ENCODE measurements at places on chromosomes 1 and 21.

- no peak for DNase-seq
- no peak overlapping the region for H3K4me3 ChIP-seq
- H3K27me3 ChIP-seq: no peaks in the 10 kb centered on the region
- no peak overlapping the region for H3K27ac ChIP-seq
- H3K36me3 ChIP-seq: no peaks in the 10 kb centered on the region
These were observed 28.9 kb downstream of the FAF1 start for GRCh38 chr1:50930965-50931737.

GRCh38 chr1:119987686-119988085, 81.8 kb downstream of the NOTCH2 start:
- DNase-seq: no peak
- peak overlapping the region; percentile 76 for H3K27ac ChIP-seq
- peaks cover 36% of the 10 kb centered on the region for H3K36me3 ChIP-seq
- peaks cover 47% of the 10 kb centered on the region for H3K4me1 ChIP-seq
- H3K4me3 ChIP-seq: peak overlapping the region; percentile 24
- H3K27me3 ChIP-seq: no peaks in the 10 kb centered on the region

GRCh38 chr1:112527266-112528010, 18.7 kb downstream of the WNT2B start:
- peaks cover 2% of the 10 kb centered on the region for H3K27me3 ChIP-seq

DNA sequence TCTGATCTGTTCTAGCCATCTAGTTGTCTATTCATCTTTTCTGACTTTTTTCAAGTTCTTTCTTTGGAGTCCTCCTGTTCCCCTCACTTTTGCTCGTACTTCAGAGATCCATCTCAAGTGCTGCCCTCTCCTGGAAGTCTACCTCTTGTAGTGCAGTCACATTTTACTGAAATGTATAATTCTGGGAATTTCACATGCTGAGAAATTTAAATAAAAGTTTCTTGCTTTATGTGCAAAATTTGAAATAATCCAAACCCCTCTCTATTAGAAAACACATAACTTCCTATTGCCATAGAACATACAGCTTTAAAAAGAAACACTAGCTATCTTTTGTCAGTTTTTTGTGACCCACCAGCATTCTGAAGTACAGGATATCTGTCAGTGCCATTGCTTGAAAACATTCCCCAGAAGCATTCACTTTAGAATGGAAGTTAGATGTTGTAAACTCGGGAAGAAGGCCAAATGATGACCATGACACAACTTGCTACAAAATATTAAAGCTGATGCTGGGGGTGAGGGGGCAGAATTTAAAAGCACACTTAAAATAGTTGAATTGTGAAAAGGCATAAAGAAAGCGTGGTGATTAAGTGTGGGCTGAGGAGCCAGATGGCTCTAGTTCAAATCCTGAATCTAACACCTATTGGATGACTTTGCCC, 22.0 kb downstream of the RLF start:
- peaks cover 10% of the 10 kb centered on the region for H3K36me3 ChIP-seq
- peaks cover 58% of the 10 kb centered on the region for H3K4me1 ChIP-seq
- no peak overlapping the region for H3K4me3 ChIP-seq
- peak overlapping the region; percentile 6 for H3K27ac ChIP-seq
- H3K27me3 ChIP-seq: no peaks in the 10 kb centered on the region

DNA sequence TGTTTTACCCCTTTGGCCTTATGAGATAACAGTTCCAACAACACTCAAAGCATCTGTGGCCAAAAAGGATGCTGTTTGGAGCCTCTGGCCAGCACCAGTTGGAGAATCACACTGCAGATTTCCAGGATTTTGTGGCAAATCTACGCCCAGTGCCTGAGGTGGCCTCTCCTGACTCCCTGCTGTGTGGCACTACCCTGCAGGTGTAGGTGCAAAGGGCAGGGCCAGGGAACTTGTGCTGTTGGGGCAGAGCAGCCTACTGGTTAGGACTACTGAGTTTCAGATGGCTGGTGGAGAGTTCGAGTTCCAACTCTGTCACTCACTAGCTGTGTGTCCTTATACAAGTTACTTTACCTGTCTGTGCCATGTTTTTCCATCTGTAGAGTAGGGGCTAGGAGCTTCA, 170.5 kb downstream of the PTPRU start:
- H3K4me3 ChIP-seq: no peak overlapping the region
- H3K36me3 ChIP-seq: no peaks in the 10 kb centered on the region
- no peak overlapping the region for H3K27ac ChIP-seq
- no peak for DNase-seq

Data from HFFc6 (cell line).